Left ventricle myocardium superior (tissue), 1 donor: ENCODE measurements at places on chromosomes 3 and 15.

DNA sequence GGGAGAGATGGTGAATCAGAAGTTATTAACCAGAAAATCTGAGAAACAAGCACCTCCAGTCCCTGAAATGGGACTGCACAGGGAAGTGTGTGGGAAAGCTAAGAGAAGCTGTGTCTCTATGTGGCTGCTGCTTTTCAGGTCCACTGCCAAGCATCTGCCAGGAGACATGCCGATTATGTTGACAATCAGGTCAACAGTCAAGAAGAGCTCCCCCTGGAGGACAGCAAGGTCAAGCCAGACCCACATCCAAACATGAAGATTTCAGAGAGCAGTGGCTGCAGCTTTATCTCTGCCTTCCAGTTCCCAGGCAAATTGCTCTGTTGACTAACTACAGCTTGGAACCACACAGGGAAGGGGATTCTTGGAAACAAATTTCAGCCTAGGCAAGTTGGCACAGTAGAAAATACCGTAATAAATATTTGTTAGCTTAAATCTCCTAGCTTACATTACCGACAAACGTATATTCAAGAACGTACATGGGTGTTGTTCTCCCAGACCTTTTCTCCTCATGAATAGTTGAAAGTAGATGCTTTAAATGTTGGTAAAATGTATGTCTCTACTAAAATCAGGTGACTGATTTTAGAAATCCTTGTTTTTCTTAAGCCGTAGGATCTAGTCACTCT lies 394.5 kb upstream of the RARB start:
- peak; percentile 47 for DNase-seq

DNA sequence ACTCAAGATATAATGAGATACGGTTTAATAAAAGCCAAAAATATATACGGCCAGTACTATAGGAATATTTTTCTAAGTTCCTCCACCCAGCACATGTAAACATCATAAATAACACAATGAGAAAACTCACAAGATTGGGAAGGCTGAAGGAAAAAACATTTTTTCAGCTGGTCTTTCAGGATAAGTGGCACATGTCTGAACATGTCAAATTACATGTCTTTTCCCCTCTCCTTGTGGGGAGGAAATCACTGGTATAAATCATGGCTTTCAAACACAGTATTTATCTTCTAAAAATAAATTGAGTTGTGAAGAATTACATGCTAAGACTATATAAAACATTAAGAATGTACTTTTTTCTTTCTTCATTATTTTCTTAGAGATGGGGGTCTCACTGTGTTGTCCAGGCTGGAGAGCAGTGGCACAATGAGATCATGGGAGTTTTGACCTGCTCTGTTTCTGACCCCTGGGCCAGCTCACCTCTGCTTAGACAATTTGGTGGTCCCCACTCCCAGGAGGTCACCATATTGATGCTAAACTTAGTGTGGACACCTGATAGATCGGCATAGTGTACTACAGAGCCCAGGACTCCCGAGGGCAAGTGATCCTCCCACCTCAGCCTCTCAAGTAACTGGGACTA lies 32.8 kb downstream of the ETV5 start:
- DNase-seq: no peak

- peak; percentile 49 for DNase-seq
These were observed 181.7 kb downstream of the FAM43A start for GRCh38 chr3:194867270-194867983.

GRCh38 chr3:117510396-117510795 lies 800.8 kb downstream of the TUSC7 start:
- no peak for DNase-seq

DNA sequence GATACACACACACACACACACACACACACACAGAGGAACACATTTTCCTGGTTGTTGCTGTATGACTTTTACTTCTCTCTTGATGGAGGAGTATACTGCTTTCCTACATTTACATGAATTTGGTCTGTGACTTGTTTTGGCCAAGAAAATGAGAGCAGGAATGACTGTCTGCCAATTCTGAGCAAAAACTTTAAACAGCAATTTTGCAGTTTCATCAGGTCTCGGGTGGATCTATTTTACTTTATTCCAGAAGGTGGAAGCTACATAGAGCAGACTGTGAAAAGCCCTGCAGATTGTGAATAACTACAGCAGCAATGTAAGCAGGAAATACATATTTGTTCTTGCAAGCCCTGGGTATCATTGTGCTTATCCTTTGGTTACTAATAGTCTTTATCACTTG lies 1350.0 kb upstream of the EPHA6 start:
- no peak for DNase-seq

- DNase-seq: no peak
These were observed 3.5 kb downstream of the CD80 start for GRCh38 chr3:119555929-119556328.

- no peak for DNase-seq
These were observed 92.3 kb downstream of the ZNF621 start for GRCh38 chr3:40617084-40617483.

DNA sequence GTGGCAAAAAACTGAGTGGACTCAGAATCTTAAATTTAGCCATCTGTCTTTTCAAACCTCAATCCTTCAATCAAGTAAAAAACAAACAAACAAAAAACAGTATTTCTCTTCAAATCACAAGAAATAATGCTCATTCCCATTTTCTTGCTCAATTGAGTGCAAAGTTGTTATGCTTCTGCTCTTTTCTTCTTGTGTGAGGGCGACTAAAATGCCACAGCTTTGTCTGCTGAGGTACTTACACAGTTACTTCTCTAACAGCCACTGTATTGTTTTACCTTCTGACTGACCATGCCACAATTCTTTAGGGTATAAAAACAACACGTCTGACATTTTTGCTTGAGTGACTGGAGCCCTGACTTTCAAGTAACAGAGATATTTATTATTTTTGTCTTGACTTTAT lies 617.4 kb downstream of the NAALADL2 start:
- no peak for DNase-seq

GRCh38 chr15:90153658-90154057 lies 47.5 kb upstream of the SEMA4B start:
- no peak for DNase-seq

DNA sequence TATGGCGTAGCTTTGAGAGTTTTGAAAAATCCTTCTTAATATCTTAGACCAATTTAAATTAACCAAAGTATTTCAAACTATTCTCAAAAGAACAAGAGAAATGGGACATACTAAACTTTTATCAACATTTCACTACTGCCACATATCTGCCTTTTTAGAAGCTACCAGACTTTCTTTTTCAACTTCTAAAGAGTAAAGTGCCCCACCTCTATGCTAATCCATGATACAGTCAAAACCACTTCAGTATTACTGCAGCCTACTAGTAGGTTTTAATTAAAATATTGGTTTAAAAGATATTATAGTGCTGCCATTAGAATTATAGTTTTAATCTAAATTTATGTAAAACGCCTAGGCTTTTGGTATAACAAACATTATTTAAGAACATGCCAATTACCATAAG lies 15.1 kb downstream of the HERC1 start:
- DNase-seq: no peak

DNA sequence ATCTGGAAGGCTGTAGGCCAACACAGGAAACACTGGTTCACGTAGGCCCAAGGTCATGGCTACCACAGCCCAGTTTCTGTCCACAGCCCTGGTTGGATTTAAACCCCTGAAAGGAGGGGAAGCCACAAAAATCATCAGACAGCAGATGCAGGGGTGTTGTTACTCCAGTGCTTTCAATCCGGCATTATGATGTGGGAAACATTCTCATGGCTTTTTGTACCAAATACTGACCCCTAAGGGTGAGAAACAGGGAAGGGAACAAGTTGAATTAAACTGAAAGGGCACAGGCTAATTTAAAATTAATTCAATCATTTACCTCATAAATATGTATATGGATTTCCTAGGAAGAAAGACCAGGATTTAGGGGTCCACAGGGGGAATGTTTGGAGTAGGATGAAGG lies 375.6 kb downstream of the CTNNB1 start:
- DNase-seq: no peak

DNA sequence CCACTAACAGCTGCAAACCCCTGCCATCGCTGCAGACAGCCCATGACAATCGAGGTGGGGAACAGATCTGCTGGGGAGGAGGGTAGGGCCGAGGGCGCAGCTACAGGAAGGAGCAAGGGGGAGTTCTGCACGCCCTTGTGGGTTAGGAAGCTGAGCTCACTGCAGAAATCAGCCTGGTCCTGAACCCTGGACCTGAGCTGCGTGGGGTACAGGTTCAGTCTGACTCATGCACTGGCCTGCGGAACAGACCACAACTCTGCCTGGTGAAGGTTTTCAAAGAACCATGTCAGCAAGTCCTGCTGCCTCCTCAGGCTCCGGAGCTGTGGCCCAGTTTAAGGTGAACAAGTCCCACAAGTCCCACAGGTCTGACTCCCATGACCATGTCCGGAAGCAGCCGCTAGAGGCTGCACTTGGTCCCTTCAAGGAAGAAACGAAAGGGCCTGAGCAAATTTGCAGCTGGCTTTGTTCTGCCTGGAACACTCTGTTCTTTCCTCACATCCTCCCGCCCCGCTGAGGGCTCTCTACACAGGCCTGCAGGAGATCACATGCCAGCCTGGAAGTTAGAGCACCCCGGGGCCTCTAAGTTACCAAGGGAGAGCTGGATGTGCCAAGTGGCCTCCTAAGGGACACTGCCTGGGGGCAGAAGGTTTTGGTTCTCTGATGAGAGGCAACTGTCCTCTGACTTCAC lies 49.4 kb upstream of the AKAP13 start:
- DNase-seq: peak; percentile 93

GRCh38 chr3:122533480-122533879 lies 18.7 kb upstream of the KPNA1 start:
- no peak for DNase-seq

DNA sequence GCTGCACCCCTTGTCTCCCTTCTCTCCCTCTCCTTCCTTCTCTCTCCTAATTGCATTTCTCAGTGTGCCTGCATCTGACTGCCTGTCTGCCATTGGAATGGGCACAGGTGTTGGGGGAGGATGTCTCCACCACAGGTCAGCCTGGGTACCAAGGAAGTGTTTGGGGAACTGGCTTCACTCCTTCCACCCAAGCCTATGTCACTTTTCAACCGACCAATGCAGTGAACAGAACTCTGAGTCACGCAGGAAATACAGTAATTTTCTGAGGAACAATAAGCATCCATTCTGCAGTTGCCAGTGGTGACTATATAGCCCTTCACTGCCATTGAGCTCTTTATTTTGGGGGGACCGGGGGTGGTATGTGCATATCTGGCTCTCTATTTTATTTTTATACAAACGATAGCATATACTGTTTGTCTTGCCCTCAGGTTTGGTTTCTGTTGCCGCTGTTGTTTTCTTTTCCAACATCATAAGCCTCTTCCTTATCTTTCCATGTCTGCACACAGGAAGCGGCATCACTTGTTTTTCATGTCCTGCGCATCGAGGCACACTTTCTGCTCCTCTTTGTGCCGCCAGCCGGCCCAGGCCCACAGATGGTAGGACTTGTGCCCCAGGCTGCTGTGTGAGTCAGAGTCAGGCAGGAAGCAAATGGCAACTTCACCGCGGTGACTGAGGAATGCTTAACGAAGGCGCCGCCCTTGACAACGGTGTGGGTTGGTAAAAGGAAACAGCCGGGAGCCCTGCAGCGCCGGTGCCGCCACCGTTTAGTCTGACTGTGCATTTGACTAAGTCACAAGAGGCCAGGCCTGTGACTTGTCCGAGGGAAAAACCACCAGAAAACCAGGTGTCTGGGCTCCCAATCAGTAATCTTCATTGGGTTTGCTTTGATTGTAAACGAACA lies 21.1 kb upstream of the CDCP1 start:
- DNase-seq: peak; percentile 79

DNA sequence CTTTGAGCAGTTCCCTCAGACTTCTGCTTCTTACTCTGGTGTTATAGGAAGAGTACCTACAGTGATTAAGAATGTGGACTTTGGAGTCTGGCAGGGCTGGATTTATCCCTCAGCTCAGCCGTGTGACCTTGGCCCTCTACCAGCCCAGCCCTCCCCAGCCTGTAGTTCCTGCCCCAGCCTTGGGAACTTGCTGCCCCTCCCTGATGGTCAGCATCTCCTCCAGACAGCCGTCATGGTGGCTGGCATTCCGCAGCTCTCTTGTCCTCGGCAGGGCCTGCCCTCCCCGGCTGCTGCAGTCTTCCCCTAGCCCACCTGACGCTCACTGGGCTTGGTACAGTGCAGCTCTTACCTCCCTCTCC lies 21.9 kb upstream of the CPNE9 start:
- no peak for DNase-seq

GRCh38 chr3:191461113-191461595 lies at the start of gene PYDC2:
Gene PYDC2, plus strand, starts transcription at chr3:191461163. Its CDS starts 0 bp downstream, at chr3:191461163.
- no peak for DNase-seq

DNA sequence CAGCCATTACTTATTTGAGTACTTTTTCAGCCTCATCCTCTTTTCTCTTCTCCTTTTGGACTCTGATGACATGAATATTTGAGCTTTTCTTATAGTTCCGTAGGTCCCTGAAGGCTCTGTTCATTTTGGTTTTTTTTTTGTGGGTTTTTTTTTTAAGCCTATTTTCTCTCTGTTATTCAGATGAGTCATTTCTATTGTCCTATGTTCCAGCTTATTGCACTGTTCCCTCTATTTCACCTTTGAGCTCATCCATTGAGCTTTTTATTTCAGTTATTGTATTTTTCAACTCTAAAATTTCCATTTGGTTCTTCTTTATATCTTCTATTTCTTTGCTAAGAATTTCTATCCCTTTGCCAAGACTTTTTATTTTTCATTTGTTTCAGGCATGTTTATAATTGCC lies 7.2 kb upstream of the MGLL start:
- no peak for DNase-seq

DNA sequence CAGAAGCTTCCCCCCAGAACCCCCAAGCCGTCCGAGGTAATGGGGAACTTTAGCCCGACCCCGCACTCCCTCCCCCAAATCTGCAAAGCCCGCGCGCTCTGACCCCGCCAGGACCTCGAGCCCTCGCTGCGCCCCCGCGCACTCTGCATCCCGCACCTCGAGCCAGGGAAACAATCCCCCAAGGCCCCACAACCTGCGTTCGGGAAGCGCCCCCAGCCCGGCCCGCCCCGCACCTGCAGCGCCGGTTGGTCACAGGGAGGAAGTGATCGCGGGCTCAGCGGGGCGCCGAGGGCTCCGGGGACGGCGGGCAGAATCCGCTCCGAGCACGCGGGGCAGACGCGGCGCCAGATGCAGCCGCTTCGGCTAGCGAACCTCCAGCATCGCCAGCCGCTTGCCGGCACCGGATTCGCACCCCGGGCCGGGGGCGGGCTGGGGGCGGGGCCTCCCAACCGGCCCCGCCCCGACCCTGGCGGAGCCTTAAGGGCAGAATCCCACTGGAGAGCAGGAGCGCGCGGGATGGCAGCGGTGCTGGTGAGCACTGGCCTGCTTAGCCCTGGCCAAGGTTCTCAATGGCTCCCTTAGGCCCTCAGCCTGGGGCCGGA lies at the start of gene CAMKV:
CAMKV (minus strand) TSS at position 382 of the 602 bp plus-strand sequence. CDS start 7,518 bp downstream, outside the sequence.
- DNase-seq: no peak

DNA sequence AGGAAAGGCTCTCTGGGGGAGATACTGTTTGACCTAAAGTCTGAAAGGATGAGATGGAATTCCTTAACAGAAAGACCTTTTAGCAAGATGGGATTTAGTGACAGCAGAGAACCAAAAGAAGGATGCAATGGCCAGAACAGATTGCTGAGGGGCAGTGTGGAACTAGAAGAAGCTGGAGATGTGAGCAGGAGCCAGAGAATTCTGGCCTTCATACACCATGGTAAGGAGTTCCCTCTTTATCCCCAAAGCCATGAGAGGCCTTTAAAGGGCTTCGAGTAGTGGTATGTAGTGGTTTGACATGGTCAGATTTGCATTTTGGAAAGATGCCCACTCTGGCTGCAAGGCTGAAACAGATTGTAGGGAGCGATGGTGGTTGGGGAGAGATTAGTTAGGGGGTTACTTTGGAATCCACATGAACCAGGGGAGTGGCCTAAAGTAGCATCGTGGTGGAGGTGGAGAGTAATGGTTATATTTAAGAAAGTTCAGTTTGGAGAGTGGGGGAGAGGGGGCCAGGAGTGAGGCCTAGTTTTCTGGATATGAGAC lies 34.0 kb upstream of the NPHP3 start:
- DNase-seq: no peak

GRCh38 chr3:23840521-23840920 lies 34.8 kb downstream of the UBE2E1 start:
- DNase-seq: no peak
